Renal cortex interstitium (tissue), 15 donors: ENCODE measurements at places on chromosomes 12 and 14.

DNA sequence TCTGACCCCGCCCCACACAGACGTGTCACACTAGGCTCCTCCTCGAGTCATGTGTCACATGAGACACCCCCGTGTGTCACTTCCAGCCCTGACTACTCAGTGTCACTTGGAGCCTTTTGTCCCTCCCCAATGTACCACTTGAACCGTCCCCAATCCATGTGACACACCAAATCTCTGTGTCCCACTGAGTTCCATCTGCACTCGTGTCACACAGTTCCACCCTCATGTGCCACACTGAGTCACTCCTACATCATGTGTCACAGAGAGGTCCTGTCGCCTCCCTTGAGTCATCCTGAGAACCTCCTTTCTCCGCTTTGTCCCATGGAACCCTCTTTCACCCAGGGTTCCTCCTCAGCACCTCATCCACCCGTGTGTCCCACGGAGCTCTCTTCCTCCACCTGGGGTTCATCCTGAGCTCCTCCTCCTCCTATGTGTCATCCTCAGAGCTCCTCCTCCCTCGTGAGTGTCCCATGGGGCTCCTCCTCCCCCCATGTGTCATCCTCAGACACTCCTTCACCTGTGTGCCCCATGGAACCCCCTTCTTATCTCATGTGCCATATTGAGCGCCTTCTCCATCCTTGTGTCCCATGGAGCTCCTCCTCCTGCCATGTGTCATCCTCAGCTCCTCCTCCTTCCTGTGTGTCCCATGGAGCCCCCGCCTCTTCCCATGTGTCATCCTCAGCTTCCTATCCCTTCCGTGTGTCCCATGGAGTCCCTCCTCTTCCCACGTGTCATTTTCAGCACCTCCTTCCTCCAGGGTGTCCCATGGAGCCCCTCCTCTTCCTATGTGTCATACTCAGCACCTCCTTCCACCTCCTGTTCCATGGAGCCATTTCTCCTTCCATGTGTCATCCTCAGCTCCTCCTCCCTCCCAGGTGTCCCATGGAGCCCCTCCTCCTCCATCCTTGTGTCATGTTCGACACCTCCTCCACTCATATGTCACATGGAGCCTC is 32.0 kb downstream of the RTL1 start:
- DNase-seq = no peak

DNA sequence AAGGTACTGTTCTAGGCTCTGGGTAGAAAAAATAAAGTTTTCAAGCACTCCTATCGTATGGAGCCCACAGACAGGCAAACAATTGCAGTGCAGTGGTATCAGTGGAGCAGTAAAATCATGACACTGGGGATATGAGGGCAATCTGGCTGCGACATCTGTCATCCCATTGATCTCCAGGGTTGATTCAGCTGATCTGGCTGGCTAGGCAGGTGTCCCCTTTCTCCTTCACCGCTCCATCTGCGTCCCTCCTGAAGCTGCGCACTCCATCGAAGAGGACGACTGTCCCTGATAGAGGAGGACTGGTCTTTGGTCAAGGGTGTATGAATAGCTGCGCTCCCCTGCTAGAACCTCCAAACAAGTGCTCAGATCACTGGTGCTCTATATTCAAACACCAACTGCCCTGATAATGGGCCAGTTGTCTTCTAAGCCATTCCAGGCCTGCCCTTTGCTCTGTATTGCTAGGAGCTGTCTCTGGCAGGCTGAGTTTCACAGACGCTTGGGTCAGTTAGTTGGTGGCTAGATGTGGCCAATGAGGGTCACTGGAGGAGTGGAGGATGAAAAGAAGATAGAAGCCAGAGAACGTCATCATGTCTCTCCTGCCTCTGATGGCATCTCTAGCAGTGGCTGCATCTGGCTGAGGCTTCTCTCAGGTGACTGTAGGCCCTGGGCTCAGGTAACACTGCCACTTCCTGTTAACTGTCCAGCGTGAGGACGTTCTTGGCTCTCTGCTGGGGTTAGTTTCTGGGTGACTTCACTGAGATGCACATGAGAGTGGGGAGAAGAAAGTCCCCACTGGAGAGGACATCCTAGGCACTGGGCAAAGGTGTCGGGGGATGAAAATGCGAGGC is 205.0 kb upstream of the FOXN3 start:
- DNase-seq = no peak

GRCh38 chr14:96410119-96410518 is 18.2 kb downstream of the AK7 start:
- DNase-seq = no peak

- DNase-seq = no peak
Measured at GRCh38 chr14:33576014-33576413, 374.9 kb downstream of the EGLN3 start.

DNA sequence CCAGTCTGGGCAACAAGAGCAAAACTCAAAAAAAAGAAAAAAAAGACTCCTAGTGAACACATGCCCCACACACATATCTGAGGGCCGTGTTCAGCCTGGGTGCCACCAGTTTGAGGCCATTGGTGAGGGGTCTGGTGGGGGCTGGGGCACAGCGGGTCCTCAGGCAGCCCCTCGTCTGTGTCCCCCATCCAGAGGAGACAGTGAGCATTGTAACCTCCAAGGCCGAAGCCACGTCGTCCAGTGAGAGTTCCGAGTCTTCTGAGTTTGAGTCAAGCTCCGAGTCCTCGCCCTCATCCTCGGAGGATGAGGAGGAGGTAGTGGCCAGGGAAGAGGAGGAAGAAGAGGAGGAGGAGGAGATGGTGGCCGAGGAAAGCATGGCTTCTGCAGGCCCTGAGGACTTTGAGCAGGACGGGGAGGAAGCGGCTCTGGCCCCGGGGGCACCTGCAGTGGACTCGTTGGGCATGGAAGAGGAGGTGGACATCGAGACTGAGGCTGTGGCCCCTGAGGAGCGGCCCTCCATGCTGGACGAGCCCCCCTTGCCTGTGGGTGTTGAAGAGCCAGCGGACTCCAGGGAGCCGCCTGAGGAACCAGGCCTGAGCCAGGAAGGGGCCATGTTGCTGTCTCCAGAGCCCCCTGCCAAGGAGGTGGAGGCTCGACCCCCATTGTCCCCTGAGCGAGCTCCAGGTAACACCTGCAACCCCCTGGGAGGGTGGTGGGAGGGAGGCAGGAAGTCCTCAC is 15.6 kb downstream of the SETD1B start:
- no peak for DNase-seq

DNA sequence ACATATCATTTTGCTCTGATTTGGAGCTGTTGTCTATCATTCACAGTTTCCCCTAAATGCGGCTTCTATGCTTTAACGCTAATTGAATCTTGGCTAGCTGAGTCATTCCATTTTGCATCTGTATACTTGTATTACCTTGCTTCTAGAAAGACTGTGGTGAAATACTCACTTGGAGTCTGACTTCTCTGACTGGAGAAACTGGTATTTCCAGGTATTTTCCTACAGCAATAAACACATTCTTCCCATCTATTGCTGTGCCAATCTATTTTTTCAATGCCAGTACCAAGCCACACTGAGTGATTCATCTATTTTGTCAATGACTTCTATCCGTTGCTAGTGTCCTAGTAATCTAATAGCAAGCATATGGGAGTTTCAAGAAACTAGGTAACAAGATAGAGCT is 76.0 kb upstream of the ST8SIA1 start:
- no peak for DNase-seq

DNA sequence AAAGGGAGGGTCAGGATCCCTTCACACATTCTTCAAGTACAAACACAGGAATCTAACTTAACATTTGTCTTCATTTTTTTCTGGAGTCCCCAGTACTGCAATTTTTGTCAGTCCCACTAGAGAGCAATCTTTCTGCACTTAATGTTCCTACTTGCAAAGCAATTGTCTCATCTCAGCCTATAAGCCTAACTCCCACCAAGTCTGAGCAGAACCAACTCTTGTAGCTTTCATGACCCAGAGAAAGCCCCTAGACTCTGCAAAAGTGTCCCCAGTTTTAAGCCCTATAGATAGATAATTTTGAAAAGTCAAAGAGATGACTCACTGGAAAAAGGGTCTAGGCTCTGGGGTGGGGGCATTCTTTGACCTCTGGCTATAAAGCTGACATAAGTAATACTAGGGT is 1.8 kb upstream of the ZBTB39 start:
- DNase-seq = no peak

- no peak for DNase-seq
Measured at GRCh38 chr14:56094076-56094475, 24.1 kb upstream of the PELI2 start.

- DNase-seq = no peak
Measured at GRCh38 chr14:89342049-89342448, 75.0 kb downstream of the FOXN3 start.

DNA sequence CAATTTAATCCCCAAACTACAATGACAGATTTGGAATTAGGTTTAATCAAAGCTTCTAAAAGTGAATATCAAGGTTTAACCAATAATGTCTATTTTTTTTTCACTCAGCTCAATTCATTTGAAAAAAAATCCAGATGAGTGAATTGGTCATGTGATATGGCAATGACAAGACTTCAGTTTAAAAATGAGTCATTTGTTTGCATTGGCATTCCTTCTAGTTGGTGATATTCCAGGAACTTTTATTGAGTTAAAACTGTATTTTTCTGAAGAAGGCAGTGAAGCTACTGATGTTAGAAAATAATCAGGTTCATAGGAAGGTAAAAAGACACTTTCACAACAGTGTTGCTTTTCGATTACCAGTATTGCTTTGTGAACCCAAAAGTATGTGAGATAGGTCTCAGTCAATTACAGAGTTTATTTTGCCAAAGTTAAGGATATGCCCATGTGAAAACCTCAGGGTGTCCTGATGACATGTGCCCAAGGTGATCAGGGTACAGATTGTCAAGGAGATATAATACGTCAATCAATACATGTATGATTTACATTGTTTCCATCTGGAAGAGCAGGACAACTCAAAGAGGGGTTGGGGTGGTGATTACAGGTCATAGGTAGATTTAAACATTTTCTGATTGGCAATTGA is 1214.9 kb downstream of the GALC start:
- DNase-seq = no peak

DNA sequence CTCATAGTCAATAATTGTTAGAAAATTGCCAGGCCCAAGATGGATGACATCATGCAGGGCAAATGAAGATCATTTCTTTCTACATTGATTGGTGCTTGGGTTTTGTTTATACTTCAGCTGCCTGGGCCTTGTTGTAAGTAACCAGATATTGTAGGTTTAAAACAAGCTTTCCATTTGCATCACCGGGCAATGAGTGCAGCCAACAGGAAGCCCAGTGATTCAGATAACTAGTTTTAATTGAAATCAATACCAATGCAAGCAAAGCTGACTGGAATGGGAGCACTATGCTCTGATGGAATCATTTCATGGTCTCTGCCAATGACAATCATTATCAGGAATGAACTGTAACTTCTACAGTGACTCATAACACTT is 279.3 kb downstream of the DUSP6 start:
- no peak for DNase-seq

DNA sequence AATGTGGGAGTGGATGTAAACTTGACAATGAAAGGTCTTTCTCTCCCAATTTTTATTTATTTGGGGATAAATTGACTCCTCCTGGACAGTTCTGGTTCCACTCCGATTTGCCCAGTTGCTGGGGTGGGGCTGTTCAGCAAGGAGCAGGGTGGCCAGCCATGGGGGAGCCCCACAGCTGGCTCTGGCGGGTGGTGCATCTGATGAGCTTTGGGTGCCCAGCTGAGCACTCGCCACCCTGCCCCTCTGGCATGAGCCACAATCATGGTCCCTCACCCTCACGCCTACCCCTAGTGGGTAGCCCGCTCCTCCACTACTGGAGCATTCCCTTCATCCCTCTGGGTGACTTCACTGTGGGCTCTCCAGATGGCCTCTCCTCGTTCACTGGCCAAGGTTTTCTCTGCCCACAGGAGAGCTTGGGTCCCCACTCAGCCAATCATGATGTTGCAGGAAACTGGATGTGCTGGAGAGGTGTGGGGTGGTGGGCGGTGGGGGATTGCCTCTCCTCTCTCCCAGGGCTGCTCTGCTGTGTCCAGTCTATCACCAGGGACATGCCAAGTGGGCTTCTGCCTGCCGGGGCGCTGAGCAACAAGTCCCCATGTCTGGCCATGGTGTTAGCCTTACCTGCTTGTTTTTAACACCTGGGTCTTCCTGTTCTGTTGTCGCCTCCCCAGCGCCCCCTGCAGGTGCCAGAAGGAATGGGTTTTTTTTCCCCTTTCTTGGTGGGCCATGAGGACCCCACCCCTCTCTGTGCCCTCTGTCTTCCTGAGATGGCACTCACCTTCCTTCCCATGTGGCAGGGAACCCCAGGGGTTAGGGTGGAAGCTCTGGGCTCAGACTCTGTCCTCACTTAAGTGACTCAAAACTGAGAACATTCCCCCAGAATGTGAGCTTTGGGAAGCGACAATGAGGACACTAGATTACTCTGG is 3.4 kb downstream of the CYP46A1 start:
- DNase-seq = no peak

- no peak for DNase-seq
Measured at GRCh38 chr12:103771466-103771865, 69.6 kb downstream of the NT5DC3 start.

GRCh38 chr12:16076970-16077522 is 165.9 kb downstream of the DERA start:
- DNase-seq = no peak

DNA sequence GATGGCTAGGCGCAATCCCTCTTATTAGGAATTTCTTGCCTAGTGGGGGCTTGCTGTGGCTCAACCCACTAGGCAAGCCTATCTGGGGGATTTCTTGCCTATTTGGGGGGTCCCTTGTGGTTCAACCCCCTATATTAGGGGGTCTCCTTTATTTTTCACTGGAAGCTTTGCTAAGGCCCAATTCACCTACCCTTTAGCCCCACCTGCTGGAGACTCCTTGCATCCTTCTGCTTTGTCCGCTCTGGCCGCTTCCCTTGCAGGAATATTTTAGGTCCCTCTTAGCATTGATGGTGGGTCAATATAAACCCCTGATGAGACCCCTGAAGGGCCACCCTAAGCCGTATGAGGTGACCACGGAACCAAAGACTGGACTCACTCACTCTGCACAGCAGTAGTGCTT is 1552.1 kb downstream of the AACS start:
- no peak for DNase-seq

DNA sequence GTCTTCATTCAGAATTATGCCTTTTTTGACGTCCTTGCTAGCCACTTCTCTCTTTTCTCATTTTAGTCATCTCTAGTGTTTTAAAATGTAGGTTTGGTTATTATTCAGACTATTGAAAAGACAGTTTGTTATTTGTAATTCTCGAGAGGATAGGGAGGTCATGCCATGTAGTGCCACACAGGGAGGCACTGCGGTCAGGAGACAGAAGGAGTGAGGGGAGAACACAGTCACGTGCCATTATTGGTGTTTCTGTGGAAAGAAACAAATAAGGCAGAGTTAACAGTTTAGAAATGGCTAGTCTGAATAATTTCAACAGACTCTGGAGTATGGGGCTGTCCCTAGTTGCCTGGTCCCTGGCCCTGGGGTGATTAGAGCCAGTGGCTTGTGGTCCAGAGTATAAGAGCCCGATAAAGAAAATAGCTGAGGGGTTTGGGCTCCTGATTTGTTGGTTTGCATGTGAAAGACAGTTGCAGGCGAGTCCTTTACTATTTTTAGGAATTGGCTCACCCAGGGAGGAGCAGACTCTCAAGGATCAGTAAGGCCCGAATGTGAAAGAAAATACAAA is 278.1 kb upstream of the SEL1L start:
- DNase-seq = no peak

DNA sequence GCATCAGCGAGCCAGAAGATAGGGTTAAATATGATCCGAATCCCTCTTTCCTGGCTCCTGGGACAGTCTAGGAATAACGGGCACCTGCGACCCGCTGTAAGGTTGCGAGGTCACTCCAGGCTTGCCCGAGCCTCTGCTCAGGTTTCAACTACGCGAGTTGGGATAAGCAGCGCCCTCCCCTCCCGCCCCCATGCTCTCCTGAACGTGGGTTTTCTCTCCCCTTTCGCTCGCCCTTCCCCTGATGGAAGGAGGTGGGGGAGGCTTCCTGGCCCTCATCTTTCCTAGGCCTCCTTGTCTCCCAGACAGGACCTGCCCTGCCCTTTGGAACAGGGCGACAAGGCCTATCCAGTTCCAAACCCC is 753 bp upstream of the ATP5MC2 start:
- peak; percentile 71 for DNase-seq
